ENCODE measurements at places on chromosomes 5 and 9.

- no peak for DNase-seq
Measured at GRCh38 chr9:116524778-116525470, 162.2 kb upstream of the TRIM32 start.

DNA sequence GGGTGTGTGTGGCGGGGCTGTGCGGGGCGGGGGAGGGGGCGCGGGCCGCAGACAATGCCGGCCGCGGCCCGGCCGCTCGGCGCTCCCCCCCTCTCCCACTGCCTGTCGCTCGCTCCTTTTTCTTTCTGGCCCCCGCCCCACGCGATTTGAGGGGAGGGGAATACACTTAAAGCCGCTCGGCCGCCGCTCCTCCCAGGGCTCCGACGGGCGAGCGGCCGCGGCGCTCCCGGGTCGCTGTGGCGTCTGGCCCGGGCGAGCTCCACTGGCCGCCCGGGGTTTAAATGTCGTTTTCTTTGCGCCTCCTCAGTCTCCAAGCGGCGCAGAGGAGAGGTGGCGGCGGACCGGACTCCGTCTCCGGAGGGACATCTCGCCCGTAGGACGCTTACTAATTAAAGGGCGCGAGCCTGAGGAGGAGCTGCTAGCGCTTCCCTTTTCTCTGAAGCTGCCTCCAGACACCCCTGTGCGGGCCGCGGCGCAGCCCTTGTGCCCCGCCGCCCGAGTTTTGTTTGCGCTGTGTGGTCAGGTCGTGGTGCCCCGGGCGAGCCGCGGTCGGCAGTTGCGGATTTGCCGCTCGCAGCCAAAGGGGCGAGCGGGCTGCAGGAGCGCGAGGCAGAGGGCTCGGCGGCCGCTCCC is 1.4 kb downstream of the ZSWIM6 start:
- no peak for DNase-seq

DNA sequence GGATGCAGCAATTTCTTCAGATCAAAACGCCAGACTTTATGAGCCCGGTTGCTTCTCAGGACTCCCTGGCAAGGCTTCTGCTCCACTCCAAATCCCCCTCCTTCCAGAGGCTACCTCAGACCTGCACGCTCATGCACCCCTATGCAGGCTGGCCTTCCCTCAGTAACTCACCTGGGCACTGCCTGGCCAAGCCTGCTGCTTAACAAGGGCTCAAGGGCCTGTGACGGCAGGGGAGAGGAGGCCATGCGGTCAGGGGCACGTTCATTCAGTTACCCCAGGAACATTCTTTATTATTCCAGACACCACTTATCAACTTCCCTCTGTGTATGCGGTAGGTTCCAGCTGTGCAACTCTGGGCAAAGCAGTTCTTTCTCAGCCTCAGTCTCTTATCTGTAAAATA is 79.6 kb downstream of the HRH2 start:
- DNase-seq, result no peak

GRCh38 chr9:78118742-78119473 is 87.3 kb upstream of the GNAQ start:
- no peak for DNase-seq

- no peak for DNase-seq
Measured at GRCh38 chr5:140172483-140172882, 2.5 kb upstream of the CYSTM1 start.

- no peak for DNase-seq
Measured at GRCh38 chr5:119340597-119341218, 15.1 kb upstream of the TNFAIP8 start.

- DNase-seq, result no peak
Measured at GRCh38 chr5:141877356-141878185, 639 bp downstream of the PCDH1 start.

GRCh38 chr9:101977614-101978210 is 239.3 kb upstream of the GRIN3A start:
- no peak for DNase-seq

DNA sequence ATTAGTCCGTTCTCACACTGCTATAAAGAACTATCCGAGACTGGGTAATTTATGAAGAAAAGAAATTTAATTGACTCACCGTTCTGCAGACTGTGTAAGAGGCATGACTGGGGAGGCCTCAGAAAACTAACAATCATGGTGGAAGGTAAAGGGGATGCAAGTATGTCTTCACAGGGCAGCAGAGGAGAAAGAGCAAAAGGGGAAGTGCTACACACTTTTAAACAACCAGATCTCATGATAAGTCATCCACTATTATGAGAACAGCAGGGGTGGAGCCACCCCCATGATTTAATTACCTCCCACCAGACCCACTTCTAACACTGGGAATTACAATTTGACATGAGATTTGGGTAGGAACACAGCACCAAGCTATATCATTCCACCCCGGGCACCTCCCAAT is 26.6 kb downstream of the FST start:
- no peak for DNase-seq

DNA sequence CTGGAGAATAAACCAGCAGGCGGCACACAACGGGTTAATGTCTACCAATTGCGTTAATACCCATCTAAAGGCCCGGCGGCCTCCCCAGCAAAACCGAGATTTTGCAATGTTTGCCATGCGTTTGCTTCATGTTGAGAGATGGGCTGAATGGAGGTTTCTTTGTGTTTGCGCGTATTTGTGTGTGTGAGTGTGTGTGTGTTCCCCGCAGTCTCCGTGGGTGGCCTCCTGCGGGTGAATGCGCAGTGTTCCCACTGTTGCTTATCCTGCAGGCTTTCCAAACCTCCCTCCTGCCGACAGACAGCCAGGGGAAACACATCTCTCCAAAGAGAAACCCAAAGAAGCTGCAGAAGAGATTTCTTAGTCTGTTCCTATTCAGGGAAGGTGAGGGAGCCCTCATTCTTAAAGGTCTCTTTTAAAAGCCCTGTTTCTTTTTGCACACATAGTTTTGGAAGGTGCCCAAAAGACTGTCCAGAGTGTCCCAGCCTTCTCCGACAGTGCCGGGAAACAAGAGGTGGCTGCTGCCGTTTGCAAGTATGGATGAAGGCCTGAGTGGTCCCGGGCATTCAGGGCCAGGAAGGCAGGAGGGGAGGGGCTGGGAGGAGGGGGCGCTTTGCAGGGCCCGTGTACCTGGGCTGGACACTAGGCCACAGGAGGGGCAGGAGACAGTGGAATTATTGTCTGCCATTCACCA is 103.8 kb upstream of the ERCC6L2 start:
- DNase-seq, result no peak

GRCh38 chr9:69627281-69627680 is 44.9 kb downstream of the APBA1 start:
- no peak for DNase-seq

DNA sequence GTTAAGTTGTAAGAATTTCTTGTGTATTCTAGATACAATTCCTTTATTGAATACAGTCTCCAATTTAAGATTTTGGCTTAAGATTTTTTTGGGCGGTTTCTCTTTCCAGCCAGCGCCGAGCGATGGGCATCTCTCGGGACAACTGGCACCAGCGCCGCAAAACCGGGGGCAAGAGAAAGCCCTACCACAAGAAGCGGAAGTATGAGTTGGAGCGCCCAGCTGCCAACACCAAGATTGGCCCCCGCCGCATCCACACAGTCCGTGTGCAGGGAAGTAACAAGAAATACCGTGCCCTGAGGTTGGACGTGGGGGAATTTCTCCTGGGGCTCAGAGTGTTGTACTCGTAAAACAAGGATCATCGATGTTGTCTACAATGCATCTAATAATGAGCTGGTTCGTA is 278.7 kb upstream of the TARS1 start:
- DNase-seq, result no peak

DNA sequence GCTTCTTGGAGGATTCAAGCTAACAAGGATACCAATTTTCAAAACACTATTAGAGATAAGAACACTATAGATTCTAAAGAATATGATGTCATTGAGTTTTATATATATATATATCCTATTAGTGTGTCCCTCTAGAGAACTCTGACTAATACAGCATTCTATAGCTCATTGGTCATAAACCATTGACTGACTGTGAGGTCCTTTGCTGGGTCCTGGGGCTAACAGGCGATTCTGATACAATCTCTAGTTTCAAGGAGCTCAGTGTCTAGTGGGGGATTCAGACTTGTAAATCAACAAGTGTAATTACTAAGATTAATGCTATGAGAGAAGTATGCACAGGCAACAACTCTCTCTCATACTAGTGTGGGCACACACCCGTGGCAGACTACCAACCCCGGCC is 234.5 kb downstream of the DENND1A start:
- DNase-seq, result no peak

DNA sequence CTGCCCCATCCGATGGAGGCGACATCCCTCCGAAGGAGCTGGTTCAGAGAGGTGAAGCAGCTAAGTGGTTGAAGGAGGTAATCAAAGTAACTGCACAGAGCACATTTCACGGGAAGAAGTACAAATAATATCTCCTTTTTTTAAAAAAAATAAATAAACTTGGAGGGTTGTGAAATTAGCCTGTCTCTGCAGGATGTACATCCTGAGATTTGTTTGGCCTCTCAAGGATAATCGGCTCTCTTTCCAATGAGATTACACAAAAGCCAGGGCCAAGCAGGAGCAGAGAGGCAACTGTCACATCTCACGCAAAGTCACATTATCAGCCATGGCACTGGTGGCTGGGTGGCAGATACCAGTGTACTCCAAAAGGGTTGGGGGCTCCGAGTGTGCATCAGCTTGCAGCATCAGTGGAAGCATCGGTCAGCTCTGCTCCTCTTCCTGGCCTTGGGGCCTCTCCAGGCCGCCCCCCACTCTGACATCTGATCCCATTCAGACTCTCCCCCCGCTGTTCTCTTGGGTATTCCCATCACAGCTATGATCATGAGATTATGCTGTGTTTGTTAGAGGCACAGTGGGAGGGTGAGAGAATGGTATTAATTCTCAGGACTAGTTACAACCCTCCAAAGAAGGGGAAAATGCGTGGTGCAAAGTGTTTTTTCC is 109.9 kb downstream of the UGCG start:
- DNase-seq, result no peak

DNA sequence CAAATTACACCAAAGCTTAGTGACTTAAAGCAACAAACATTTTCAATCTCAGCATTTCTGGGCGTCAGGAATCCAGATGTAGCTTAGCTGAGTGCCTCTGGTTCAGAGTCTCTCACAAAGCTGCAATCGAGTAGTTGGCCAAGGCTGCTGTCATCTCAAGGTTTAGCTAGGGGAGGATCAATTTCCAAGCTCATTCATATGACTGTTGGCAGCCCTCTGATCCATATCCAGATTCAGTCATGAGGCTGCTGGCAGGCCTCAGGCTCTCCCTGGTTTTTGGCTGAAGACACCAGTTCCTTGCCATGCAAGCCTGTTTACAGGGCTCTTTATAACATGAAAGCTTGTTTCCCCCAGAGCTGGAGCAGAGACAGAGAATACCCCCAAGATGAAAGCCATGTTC is 419.5 kb upstream of the TLE4 start:
- DNase-seq, result no peak

GRCh38 chr9:118482306-118482705 is 778.1 kb downstream of the TLR4 start:
- DNase-seq, result no peak

- no peak for DNase-seq
Measured at GRCh38 chr9:4663956-4664355, 1.9 kb downstream of the PLPP6 start.

GRCh38 chr5:7478459-7478858 is 82.5 kb downstream of the ADCY2 start:
- DNase-seq, result peak; percentile 78

GRCh38 chr9:137435980-137436760 is 5.0 kb downstream of the ENTPD8 start:
- DNase-seq, result no peak

DNA sequence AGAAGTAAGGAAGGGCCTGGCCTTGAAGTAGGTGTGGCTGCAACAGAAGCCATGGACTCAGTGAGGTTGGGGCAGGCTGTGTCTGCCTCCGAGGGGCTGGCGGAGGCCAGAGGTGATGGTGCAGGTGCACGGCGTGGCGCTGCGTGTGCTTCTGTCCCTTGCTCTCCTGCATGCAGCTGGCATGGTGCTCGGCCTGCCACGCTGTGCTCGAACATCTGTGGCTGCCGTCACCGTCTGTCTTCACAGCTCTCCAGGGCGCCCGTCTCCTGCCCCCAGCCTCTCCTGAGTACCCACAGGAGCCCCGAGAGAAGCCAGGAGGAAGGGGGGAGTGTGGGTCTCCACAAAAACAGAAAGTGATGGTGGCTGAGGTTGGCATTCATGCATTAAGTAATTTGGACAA is 193.7 kb downstream of the CACNA1B start:
- no peak for DNase-seq

GRCh38 chr5:29005386-29005785 is 1967.0 kb upstream of the CDH9 start:
- no peak for DNase-seq

DNA sequence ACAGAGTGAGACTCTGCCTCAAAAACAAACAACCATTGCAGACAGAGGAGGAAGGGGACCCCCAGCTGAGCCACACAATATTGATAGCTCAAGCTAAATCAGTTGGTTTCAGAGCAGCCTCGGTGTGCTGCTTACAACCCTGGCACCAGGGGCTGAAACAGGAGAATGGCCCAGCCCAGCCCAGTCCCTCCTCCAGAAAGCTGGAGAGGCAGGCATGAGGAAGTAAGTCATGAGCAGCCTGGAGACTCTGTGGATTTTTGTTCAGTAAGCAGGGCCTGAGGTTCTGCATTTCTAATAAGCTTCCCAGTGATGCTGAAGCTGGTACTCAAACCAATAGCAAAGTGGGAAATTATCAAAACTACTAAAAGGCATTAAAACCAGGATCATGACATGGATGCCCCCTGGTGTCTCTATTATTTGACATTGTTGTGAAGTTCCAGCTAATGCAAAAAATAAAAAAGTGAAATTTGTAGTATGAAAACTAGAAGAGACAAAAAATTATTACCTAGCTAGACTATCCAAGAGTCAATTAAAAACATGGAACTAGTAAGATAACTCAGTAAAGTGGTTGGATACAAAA is 14.2 kb downstream of the PRRT1B start:
- no peak for DNase-seq

DNA sequence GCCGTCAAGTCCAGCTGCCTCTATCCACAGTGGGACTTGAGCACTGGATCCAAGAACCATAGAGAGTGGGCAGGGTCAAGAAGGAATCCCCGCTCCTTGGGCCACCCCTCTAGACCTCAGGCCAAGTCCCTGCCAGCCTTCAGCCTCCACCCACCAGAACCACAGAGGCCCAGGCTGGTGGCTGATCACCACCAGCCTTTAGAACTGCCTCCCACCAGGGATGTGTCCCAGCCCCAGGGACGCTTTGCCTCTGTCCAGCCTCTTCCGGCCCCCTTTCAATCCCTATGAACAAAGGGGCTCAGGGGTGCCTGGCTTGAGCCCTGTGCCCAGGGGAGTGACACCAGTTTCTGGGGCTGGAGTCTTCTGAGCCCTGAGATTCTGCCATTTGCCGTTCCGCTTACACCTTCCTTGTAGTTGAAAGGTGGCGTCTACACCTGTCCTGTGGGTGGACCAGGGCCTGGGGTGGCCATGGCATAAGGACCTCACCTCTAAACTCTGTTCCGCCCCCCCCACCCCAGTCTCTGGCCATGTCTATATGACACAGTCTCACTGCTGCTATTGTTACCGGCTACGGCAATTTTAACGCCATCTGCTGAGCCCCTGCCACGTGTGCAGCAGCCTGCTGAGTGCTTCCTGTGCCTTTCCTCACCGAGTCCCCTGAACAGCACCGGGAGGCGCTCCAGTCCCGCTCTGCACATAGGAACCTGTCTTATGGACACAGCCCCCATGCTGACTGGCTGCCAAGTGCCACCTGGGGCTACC is 35.7 kb upstream of the ORM1 start:
- DNase-seq, result peak; percentile 36

Measured in DMS153 (cell line).